ENCODE measurements at places on chromosomes 5 and 9.

GRCh38 chr5:111984044-111984443 is 227.1 kb upstream of the NREP start:
- no peak for DNase-seq

DNA sequence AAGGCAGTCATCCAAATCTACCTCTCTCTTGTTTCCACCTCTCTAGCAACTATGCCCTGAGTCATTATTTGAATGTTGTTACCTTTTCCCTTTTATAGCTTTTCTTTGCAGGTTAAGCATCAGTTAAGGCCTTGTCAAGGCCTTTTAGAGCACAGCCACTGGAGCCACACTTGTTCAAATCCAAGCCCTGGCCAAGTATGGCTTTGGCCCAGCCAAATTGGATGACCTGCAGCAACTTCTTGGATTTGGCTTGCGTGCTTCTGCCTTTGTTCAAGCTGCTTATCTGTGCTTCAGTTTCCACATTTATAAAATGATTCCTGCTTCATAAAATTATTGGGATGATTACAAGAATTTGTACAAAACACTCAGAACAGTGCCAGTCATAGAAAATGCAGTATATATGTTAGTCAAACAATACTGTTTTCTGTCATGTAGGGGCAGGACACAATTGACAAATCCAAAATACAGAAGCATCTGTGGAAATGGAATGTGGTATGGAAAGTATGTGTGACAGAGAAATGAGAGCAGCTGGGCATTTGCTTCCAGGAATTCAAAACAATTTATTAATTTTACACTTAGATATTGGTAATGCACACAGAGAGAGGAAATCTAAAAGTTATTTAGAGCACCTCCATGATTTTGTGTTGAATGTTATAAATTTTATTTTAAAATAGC is 17.9 kb upstream of the RLN1 start:
- DNase-seq = no peak

DNA sequence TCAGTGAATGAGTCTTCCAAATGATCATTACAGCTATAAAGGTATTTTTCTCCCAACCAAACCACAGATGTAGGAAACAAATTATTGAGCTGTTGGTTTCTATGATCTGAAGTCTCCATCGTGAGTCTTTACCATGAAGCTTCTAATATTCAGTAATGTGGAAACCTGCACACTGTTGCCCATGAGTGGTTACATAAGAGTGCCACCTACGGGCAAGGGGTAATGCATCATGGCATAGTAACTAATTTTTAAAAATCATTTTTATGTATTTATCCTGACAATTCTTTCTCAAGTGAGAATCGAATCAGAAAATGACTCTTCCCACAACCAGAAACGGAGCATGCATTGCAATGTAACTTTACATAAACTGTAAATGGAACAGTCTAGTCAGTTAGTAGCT is 282.5 kb upstream of the SMARCA2 start:
- DNase-seq = peak; percentile 5

- DNase-seq = no peak
These were observed 127.7 kb upstream of the PRLR start for GRCh38 chr5:35357973-35358372.

DNA sequence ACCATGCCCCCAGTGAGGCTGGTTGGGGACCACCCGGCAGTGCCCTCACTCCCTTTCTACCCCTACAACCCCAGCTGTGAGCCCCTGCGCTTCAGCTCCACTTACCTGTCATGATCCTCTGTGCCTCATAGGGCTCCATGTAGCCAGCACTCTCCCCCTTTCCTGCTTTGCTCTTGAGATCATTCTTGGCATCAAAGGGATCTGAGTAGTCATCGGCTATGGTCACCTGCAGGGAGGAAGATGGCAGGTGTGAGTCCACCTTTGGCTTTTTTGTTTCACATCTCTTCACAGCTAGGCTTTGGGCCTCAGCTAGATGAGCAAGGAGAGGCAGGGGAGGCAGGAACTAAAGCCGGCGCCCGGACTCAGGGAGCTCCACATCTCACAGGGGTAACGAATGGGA is 53.1 kb downstream of the SHB start:
- no peak for DNase-seq

DNA sequence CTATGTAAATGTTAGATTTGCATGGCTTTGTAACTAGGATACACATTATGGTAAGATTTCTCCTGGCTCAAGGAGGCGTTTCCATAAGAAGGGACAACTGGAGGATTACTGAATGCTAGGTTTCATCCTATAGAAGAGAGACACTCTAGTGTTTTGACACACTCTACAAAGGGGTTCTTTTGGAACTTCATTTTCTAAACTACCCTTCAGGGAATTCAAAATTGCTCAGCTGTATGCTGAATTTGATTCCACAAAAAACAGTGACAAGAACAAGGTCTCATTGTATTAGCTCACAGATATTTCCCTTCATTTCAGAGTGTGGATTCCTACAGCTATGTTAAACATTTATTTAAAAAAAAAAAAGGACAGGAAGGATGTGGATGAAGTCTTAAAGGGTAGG is 151.7 kb downstream of the PPP2R2B start:
- no peak for DNase-seq

DNA sequence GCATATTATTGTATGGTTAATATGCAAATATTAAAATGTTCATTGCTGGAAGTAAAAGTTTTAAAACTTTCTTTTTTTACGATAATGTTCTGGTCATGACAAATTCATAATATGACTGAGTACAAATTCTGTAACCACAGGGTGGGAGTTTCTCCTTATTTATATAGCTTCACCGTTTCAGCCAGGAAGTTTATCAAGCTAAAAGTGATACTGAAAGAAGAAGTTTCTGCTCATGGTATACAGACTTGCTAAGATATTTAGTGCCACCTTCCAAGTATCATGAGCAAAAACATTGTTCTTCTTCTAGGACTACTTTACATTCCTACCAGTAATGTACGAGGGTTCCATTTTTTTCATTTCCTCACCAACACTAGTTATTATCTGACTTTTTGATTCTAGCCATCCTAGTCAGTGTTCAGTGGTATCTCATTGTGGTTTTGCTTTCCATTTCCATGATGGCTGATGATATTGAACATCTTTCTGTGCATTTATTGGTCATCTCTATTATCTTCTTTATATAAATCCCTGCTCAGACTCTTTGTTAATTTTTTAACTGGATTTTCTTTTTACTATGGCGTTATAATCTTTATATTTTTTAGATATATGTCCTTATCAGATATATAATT is 94.2 kb upstream of the PRRC1 start:
- no peak for DNase-seq

GRCh38 chr5:97096191-97096590 is 46.2 kb downstream of the LIX1 start:
- no peak for DNase-seq

GRCh38 chr9:93670208-93671019 is 94.0 kb downstream of the PHF2 start:
- no peak for DNase-seq

DNA sequence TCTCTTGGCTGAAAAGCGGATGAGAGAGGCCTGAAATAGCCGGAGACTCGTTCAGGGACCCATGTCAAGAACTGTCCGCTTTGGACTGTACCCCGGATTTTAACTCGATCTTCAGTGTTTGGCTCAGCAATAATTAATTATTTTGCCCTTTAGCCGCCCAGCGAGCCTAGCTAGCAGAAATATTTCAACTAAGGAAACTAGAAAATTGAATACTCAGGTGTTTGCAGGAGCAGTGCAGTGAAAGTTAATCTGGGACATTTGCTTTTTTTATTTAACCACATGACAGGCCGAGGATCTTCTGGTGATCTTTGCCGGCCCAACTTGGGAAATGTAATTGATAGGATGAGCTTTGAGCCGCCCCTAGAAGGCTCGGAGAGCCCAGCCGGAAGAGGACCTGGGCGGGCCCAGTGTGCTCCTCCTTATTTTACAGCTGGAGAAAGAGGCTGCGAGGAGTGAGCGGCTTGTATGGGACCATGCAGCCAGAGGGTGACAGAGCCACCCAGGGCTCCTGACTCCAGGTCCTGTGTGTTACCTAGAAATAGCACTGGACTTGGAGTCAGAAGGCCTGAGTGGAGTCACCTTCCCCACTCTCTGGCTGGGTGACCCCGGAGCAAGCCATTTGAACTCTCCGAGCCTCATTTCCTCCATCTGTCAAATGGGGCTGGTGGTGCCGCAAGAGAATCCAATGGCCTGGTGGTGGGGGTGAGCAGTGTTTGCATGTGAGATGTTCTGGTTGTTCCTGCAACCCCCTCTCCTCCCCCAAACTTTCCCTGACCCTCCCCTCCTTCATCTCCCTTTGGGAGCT is 2.4 kb downstream of the PPARGC1B start:
- no peak for DNase-seq

DNA sequence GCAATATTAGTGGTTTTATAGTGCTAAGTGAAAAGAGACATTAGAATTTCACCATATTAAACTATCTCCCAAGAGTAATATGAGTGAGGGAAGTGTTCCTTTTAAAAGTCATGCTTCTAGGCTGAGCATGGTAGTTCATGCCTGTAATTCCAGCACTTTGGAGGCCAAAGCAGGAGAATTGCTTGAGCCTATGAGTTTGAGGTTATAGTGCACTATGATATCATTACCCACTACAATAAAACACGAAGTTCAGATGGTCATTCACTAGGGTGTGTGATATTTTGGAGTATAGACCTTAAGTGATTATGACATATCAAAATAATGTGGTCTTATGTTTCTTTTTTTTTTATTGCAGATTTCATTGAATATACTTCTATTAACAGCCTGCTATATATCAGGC is 6.7 kb downstream of the KIF2A start:
- DNase-seq = no peak

- no peak for DNase-seq
These were observed 345.7 kb downstream of the DRD1 start for GRCh38 chr5:175098301-175098700.

DNA sequence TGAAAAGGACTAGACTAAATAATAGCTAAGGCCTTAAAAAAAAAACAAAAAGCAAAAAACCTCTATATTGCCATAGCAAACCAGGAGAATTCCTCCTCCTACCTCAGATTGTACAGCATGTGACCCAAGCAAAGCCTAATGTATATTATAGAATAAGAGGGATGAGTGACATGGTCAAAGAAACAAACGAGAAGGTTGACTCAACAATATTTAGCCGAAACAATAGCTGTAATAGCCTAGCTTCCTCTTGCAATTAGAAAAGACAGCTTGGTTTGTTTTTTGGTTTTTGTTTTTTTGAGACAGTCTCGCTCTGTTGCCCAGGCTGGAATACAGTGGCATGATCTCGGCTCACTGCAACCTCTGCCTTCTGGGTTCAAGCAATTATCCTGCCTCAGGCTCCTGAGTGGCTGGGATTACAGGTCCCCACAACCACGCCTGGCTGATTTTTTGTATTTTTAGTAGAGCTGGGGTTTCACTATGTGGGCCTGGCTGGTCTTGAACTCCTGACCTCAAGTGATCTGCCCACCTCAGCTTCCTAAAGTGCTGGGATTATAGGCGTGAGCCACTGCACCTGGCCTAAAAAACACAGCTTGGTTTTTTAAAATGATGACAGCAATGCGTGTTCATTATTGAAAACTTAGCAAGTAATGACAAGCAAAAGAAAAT is 5.6 kb downstream of the NLN start:
- DNase-seq = no peak

DNA sequence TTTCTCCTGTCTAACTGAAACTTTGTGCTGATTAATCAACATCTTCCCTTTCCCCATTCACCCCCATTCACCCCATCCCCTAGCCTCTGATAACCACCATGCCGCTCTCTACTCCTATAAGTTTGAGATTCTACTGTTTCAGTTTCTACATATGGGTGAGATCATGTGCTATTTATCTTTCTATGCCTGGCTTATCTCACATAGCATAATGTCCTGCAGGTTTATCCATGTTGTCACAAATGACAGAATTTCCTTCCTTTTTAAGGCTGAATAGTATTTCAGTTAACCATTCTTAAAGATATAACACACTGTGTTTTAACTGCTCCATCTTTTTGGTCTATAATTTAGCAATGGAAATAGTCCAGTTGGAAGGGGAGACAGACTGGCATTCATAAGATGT is 205.1 kb downstream of the SNCAIP start:
- DNase-seq = no peak

- DNase-seq = no peak
These were observed 134.7 kb downstream of the SEMA5A start for GRCh38 chr5:9411142-9411541.

DNA sequence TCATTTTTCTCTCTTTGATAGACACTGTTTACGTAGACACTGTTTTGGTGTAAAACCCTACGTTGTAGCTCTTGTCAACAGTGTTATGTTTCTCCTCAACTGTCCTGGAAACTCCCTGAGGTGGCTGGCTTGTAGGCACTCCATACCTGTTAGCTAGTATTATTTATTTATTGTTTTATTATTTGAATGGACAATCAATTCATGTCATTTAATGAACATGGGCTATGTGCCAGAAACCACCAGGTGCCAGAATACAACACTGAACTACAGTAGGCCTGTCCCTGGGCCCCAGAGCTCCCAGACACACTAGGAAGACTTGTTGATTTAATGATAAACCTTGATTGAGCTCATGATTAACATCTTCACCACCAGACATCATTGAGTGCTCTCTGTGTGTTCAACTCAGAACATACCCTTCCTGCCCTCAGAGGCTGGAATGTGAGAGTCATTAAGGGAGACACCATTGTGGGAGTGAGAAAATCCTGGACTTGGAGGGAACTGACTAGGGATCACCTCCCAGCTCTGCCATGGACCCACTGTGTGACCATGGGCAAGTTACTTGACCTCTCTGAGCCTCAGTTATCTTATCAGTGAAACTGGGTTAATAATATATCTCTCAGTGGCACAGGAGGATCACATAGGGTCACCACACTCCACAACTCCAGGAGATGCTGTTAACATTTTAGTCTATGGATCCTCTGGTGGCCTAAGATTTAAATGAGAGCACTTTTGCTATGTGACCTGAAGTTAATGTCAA is 19.2 kb downstream of the IRF1 start:
- no peak for DNase-seq

GRCh38 chr5:137752905-137753690 is 1.1 kb downstream of the HNRNPA0 start:
- peak; percentile 38 for DNase-seq

DNA sequence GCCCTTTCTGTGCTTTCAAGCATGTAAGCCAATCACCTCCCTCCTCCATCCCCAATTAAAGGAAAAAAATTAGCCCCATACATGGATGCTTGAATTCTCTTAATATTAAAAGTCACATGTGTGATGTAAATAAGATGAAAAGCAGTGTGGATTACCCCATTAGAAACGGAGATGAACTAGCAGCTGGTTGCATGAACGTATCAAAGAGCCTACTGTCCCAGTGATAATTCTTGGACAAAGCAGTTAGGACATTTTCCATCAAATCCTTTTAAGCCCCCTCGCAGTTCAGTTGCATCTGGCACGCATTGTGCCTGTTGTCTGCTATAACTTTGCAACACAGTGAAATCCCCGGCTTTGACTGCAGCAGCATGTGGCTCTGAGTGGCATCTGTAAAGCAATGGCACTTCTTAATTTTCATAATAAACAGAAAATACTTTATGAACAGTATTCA is 285.6 kb downstream of the FBXL7 start:
- no peak for DNase-seq

Data from stimulated activated CD4-positive, alpha-beta T cell treated with anti-CD3 and anti-CD28 coated beads, TNF-alpha, amount 100 ng/mL, for 48 hours (primary cell).